Neural crest cell (in vitro differentiated cells): ENCODE measurements at places on chromosomes 16 and 17. TPM values are rescaled to one million over a fixed set of nuclear protein-coding genes. Genes with fewer than 3 reads are reported as not detected.

DNA sequence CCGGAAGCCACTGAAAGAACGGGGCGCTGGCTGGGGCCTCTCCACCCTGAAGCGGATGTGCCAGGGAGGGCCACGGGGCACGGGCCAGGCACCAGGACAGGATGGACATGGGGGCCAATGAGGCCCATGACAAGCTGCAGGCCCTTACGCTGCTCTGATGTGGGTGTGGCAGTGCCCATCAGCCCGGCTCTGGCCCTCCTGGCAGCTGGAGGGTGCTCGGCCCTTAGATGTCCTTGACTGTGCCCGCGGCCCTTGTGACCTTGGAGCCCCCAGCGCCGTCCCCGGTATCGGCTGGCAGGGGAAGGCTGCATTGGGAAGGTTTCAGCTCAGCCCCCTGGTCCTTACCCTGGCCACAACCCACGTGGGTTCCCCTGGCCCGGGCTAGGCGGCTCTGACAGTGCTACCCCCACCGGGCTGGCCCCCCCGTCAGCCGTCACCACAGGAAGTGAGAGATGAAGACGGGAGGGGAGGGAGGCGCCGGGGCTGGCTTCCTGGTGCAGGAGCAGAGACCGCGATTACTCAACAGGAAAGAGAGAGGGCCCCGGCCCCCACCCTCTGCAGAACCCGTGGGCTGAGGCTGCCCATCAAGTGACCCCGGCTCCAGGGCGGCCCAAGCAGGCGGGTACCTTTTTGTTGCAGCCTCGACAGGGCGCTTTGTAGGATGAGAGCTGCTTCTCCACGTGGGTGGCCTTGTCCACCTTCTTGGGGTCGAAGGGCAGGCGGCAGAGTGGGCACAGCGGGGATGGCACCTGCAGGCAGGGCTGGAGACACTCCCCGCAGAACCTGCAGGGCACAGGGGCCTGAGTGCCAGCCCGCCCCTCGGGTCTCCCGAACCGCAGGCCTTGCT is 5.3 kb downstream of the RNF166 start:
- H3K4me1 ChIP-seq = peaks cover 11% of the 10 kb centered on the region
- no peak overlapping the region for H3K4me3 ChIP-seq
- no peaks in the 10 kb centered on the region for H3K27me3 ChIP-seq
- no peak overlapping the region for H3K27ac ChIP-seq
- DNase-seq = no peak
- H3K36me3 ChIP-seq = no peaks in the 10 kb centered on the region

GRCh38 chr17:72025113-72025512 is 95.7 kb upstream of the SOX9 start:
- DNase-seq = no peak
- no peaks in the 10 kb centered on the region for H3K36me3 ChIP-seq
- H3K27me3 ChIP-seq = no peaks in the 10 kb centered on the region
- no peak overlapping the region for H3K4me3 ChIP-seq

DNA sequence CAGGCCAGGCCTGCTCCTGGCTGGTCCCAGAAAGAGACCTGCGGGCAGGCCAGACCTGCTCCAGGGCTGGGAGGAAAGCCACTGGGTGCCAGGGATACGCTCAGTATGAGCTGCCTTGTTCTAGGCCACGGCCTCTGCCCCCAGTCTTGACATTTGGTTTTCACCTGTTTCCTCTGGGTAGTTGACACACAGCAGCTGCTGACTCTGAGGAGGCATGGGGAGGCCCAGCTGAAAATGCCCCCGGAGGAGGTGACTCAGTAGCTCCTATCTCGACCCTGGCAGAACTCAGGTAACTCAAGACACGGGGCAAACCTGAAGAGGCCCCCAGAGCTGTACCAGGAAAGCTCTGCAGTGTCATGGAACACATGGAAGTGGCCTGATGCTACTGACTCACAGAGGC is 13.9 kb upstream of the ADGRG1 start:
- no peaks in the 10 kb centered on the region for H3K4me1 ChIP-seq
- no peaks in the 10 kb centered on the region for H3K27me3 ChIP-seq
- no peak overlapping the region for H3K4me3 ChIP-seq
- no peak for DNase-seq

- H3K4me3 ChIP-seq = peak overlapping the region; percentile 23
- DNase-seq = no peak
- peaks cover 93% of the 10 kb centered on the region for H3K27me3 ChIP-seq
- H3K4me1 ChIP-seq = peaks cover 11% of the 10 kb centered on the region
- peaks cover 4% of the 10 kb centered on the region for H3K36me3 ChIP-seq
Observed at GRCh38 chr17:68199837-68200688, 47.8 kb upstream of the AMZ2 start.

DNA sequence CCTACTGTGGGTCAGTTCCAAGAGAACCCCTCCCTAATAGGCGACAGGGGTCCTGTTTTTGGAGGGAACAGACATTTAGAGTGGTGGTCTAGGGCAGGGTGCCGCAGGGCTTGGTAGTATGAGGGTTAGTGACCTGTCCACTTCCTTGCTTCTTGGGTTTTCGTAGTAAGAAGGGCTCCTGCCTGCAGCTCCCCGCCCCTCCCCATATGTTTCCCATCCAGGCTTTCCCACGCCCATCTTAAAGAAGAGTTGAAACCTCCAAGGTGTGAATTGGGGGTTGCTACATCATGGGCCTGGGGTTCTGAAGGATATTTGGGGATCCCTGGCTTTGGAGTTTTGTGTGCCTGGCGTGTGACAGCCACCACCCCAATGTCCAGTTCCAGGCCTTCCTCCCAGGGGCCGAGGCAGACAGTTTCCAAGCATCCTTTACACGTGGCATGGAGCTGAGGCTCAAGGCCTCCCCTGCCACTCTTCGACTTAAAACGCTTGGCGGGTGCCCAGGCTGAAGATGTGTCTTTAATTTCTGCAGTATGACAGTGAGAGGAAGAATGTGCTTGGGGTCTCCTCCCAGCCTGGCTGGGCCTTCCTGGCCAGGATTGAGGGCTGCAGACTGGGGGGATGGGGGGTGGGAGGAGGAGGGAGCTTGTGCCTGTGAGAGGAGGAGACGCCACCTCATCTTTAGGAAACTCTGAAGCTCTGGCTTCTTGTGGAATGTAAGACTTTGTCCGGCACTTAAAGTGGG is 2.3 kb upstream of the COL1A1 start:
- DNase-seq = no peak
- H3K4me1 ChIP-seq = peaks cover 57% of the 10 kb centered on the region
- no peak overlapping the region for H3K27ac ChIP-seq
- H3K36me3 ChIP-seq = no peaks in the 10 kb centered on the region

- peaks cover 4% of the 10 kb centered on the region for H3K36me3 ChIP-seq
- no peaks in the 10 kb centered on the region for H3K27me3 ChIP-seq
- no peak for DNase-seq
- peaks cover 34% of the 10 kb centered on the region for H3K4me1 ChIP-seq
Observed at GRCh38 chr16:78500659-78501270, 401.3 kb downstream of the WWOX start.

- no peak overlapping the region for H3K4me3 ChIP-seq
- peaks cover 13% of the 10 kb centered on the region for H3K36me3 ChIP-seq
- peaks cover 38% of the 10 kb centered on the region for H3K4me1 ChIP-seq
- H3K27me3 ChIP-seq = no peaks in the 10 kb centered on the region
- no peak for DNase-seq
- H3K27ac ChIP-seq = no peak overlapping the region
Observed at GRCh38 chr17:69058165-69058564, 2.6 kb downstream of the ABCA9 start.

DNA sequence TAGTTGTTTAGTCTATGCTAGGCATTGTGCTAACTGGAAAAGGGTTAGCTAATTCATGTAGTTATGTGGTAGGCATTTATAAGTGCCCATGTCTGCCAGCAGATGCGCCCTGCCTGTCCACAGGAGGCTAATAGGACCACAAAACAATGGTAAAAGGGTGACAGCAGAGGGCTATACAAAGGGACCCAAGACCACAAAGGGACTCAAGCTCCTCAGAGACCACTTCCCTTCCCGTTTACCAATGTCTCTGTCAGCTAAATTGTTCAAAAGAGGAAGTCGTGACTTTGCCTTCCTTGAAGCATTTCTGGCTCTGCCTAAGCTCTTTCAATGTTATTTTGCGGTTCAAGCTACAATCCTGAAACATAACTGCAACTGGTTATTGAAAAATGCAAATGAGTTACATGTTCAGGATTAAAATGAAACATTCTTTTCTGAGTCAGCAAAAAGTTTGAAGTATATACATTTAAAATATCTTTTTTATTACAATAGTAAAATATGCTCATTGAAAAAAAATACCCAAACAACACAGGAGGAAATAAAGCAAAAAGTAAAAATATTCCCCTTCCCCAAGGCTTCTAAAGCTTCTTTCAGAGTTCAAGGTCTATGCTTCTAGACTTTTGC is 149.2 kb downstream of the MAF start:
- H3K27me3 ChIP-seq = no peaks in the 10 kb centered on the region
- H3K27ac ChIP-seq = no peak overlapping the region
- no peak for DNase-seq
- no peaks in the 10 kb centered on the region for H3K4me1 ChIP-seq

DNA sequence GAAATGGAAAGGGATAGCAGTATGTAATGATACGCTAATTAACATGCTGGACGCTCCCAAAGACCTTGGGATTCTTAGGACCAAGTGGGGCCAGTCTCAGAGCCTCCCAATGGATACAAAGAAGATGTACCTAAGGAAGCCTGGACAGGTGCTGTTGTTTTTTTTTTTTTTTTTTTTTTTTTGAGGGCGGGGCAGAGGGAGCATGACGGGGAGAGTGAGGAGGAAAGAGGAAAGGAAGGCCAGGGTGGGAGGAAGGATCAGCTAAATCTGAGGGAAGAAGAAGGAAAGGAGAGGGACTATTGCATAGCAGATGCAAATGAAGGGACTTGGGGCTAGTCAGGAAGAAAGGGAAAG is 2.5 kb downstream of the VAMP2 start:
- H3K4me1 ChIP-seq = peaks cover 46% of the 10 kb centered on the region
- H3K27ac ChIP-seq = no peak overlapping the region
- no peak for DNase-seq
- peaks cover 2% of the 10 kb centered on the region for H3K27me3 ChIP-seq

DNA sequence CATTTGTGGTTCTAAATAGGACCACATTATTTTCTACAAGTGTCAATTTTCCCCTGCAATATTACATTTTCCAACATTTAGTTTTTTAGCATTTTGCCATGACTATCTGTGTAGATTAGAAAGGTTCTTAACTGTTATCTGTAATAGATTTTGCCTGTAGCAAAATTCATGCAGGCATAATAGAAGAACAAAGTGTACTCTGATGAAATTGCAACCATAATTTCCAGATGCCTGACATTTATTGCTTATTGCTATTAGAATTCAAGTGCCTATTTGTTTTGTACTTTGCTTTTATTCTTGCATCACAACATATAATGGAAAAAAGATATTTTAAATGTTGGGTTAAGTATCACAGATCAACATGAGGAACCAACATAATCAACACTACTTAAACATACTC is 337.7 kb downstream of the TOX3 start:
- H3K27ac ChIP-seq = no peak overlapping the region
- H3K4me1 ChIP-seq = no peaks in the 10 kb centered on the region
- H3K27me3 ChIP-seq = no peaks in the 10 kb centered on the region
- no peaks in the 10 kb centered on the region for H3K36me3 ChIP-seq
- no peak overlapping the region for H3K4me3 ChIP-seq

DNA sequence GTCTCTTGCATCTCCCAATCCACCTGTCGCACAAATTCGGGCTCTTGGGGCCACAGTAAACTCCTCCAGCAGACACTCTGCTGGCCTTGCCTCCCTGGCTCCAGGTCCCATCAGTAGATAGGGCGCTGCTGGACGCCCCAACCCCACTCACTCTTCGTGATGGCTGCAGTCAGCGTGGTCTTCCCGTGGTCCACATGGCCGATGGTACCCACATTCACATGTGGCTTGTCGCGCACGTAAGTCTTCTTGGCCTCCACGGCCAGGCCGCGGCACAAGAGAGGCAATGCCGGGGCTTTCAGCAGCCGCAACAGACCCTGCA is 428 bp downstream of the TUFM start:
- H3K4me1 ChIP-seq = peaks cover 31% of the 10 kb centered on the region
- peak overlapping the region; percentile 93 for H3K27ac ChIP-seq
- peaks cover 9% of the 10 kb centered on the region for H3K36me3 ChIP-seq
- DNase-seq = no peak
- H3K4me3 ChIP-seq = peak overlapping the region; percentile 98

DNA sequence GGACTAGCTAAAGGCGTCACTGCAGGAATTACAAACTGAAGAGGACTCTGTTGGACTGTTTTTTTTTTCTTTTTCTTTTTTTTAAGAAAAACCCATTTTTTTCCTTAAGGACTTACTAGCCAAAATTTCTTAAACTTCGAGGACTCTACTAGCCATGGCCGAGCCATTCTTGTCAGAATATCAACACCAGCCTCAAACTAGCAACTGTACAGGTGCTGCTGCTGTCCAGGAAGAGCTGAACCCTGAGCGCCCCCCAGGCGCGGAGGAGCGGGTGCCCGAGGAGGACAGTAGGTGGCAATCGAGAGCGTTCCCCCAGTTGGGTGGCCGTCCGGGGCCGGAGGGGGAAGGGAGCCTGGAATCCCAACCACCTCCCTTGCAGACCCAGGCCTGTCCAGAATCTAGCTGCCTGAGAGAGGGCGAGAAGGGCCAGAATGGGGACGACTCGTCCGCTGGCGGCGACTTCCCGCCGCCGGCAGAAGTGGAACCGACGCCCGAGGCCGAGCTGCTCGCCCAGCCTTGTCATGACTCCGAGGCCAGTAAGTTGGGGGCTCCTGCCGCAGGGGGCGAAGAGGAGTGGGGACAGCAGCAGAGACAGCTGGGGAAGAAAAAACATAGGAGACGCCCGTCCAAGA is 878 bp downstream of the HEXIM1 start:
- DNase-seq = peak; percentile 78
- H3K4me1 ChIP-seq = peaks cover 56% of the 10 kb centered on the region
- peak overlapping the region; percentile 99 for H3K27ac ChIP-seq
- no peaks in the 10 kb centered on the region for H3K36me3 ChIP-seq
- peak overlapping the region; percentile 95 for H3K4me3 ChIP-seq

DNA sequence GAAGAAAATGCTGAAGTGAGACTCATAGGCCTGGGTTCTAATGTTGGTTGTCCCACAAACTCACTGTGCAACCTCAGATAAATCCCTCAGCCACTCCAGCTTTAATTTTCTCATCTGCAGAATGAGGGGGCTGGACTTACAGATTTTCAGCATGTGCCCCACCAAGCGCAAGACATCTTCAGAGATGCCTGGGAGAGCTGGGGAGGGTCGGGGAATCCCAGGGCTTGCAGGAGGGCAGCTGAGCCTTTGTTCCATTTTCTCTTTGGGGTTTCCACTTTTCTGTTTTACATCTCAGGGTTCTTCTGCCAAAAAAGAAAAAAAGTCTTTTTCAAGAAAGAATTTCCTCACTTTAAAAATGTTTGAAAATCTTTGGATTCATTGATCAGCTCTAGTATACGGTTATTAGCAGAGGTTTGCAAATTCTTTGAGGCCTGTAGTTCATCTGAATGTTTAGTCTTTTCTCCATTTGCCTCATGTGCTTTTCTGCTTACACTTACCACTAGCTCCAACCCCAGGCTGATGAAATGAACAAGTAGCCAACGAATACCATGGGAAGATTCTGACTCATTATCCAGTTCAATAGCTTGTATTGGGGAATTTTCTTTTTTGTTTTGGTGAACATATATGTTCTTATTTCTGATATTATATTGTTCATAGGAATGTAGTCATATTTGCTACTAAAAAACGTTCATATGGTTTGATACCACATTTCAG is 56.4 kb downstream of the CHD9 start:
- H3K27ac ChIP-seq = no peak overlapping the region
- H3K4me3 ChIP-seq = no peak overlapping the region
- H3K36me3 ChIP-seq = no peaks in the 10 kb centered on the region
- H3K4me1 ChIP-seq = no peaks in the 10 kb centered on the region

GRCh38 chr16:20799599-20799998 is 6.7 kb downstream of the ERI2 start:
- no peaks in the 10 kb centered on the region for H3K27me3 ChIP-seq
- H3K4me3 ChIP-seq = no peak overlapping the region
- no peak for DNase-seq
- H3K27ac ChIP-seq = no peak overlapping the region

The CSNK1D gene
- total RNA-seq = 163 and 165 TPM in 2 replicates

The TTYH2 gene
- 2.4 and 3.0 TPM in 2 replicates for total RNA-seq

The PDP2 gene
- total RNA-seq = 18.0 and 22.7 TPM in 2 replicates
